ENCODE measurements at places on chromosomes 16 and 17. TPM values are rescaled to one million over a fixed set of nuclear protein-coding genes. Genes with fewer than 3 reads are reported as not detected.
A peak's percentile ranks its signal among the peaks of the same experiment; 100 is the strongest.

The ARHGAP27 gene
- total RNA-seq: 50.7 TPM

The CHST4 gene
- not detected for total RNA-seq

The ZACN gene
- total RNA-seq: 10.3 TPM

The AIPL1 gene
- not detected for total RNA-seq

The DLX3 gene
- total RNA-seq: not detected

The ZNHIT3 gene
- total RNA-seq: 46.8 TPM

The FZD2 gene
- 0.53 TPM for total RNA-seq

- H3K36me3 ChIP-seq: peaks cover 42% of the 10 kb centered on the region
- H3K27ac ChIP-seq: peak overlapping the region; percentile 100
- H3K4me1 ChIP-seq: peaks cover 17% of the 10 kb centered on the region
- no peak for DNase-seq
- no peaks in the 10 kb centered on the region for H3K27me3 ChIP-seq
- peak overlapping the region; percentile 96 for H3K4me3 ChIP-seq
Observed at GRCh38 chr16:68022278-68022727, 729 bp downstream of the DDX28 start.

DNA sequence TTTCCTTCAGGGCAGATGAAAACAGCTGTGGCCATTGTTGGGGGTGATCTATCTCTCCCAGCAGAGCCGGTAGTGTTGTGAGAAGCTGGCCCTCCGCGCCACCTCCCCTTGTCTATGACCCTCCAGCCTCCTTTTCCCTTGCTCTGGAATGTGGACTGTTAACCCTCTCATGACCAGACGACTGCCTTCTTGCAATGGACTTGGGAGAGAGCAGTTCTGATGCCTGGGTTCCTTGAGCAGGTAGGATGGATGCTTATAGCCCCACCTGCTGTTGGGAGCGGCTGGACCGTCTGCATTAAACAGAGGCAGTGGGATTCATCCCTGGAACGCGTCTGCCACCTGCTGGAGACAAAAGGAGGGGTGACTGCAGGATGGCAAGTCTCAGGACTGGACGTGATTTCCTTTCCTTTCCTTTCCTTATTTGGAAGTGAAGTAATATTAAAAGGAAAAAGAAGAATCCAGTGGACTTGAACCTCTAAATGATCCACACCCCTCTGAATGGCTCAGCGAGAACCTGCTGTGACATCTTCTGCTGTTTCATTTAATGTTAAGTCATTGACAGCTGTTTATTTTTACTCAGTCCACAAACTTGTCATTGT, 1.8 kb upstream of the SOST start:
- no peaks in the 10 kb centered on the region for H3K4me1 ChIP-seq
- H3K27ac ChIP-seq: no peak overlapping the region
- H3K27me3 ChIP-seq: peaks cover 18% of the 10 kb centered on the region
- no peaks in the 10 kb centered on the region for H3K36me3 ChIP-seq
- no peak overlapping the region for H3K4me3 ChIP-seq
- peak; percentile 78 for DNase-seq

DNA sequence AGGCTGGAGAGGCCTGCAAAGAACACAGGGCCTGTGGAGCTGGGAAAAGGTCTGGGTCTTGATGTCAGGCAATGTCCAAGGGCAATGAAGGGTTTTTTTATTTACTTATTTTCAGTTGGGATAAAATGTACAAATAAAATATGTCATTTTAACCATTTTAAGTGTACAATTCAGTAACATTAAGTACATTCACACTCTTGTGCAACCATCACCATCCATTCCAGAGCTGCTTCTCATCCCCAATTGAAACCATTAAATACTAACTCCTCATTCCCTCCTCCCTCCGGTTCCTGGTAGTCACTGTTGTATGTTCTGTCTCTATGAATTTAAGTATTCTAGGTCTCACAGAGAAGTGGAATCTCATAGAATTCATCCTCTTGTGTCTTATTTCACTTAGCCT, 444.7 kb downstream of the HS3ST3B1 start:
- no peak for DNase-seq
- H3K27me3 ChIP-seq: no peaks in the 10 kb centered on the region
- no peak overlapping the region for H3K4me3 ChIP-seq
- H3K36me3 ChIP-seq: no peaks in the 10 kb centered on the region
- no peak overlapping the region for H3K27ac ChIP-seq
- H3K4me1 ChIP-seq: peaks cover 6% of the 10 kb centered on the region

GRCh38 chr16:49355933-49356665, 17.5 kb upstream of the C16orf78 start:
- H3K36me3 ChIP-seq: no peaks in the 10 kb centered on the region
- no peak for DNase-seq
- no peak overlapping the region for H3K4me3 ChIP-seq
- H3K4me1 ChIP-seq: no peaks in the 10 kb centered on the region
- no peak overlapping the region for H3K27ac ChIP-seq

- H3K27ac ChIP-seq: no peak overlapping the region
- no peaks in the 10 kb centered on the region for H3K27me3 ChIP-seq
- no peaks in the 10 kb centered on the region for H3K4me1 ChIP-seq
- no peak for DNase-seq
Observed at GRCh38 chr17:21677126-21677910, 15.0 kb upstream of the KCNJ18 start.

GRCh38 chr16:88867581-88868246, 1.3 kb upstream of the PABPN1L start:
- peaks cover 1% of the 10 kb centered on the region for H3K4me1 ChIP-seq
- DNase-seq: no peak
- no peak overlapping the region for H3K27ac ChIP-seq
- H3K36me3 ChIP-seq: no peaks in the 10 kb centered on the region
- peaks cover 9% of the 10 kb centered on the region for H3K27me3 ChIP-seq
- no peak overlapping the region for H3K4me3 ChIP-seq

DNA sequence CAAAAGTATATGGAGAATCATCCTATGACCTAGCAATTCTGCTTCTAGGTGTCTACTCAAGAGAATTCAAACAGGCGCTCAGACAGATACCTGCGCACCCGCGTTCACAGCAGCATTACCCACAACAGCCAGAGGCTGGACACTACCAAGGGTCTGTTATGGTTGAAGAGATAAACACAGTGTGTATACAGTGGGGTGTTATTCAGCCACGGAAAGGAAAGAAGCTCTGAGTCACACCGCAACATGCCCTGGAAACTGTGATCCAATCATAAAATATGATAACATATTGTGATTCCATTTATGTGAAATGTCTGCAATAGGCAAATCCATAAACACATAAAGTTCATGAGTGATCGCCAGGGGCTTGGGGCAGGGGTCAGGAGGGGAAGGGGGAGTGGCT, 18.0 kb upstream of the JPH3 start:
- peaks cover 13% of the 10 kb centered on the region for H3K27me3 ChIP-seq
- H3K36me3 ChIP-seq: no peaks in the 10 kb centered on the region
- no peak overlapping the region for H3K27ac ChIP-seq
- no peaks in the 10 kb centered on the region for H3K4me1 ChIP-seq

GRCh38 chr17:27521281-27522027, 65.2 kb downstream of the KSR1 start:
- peaks cover 42% of the 10 kb centered on the region for H3K4me1 ChIP-seq
- no peak overlapping the region for H3K4me3 ChIP-seq
- no peak overlapping the region for H3K27ac ChIP-seq
- no peaks in the 10 kb centered on the region for H3K27me3 ChIP-seq

DNA sequence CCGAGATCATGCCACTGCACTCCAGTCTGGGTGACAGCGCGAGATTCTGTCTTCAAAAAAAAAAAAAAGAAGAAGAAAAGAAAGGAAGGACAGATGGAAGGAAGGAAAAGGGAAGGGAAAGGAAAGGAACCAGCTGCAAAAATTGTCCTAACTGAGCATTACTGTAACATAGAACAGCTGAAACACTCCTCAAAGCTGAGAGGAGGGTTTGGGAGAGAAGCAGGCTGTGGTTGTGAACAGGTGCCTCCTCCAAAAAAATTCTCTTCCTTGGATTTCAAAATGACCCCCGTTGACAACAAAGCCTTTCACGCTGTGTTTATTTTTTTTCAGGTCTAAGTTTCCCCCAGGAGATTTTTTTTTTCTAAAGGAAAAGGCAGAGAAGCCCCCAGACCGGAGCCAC, 541.4 kb downstream of the WWOX start:
- H3K27ac ChIP-seq: no peak overlapping the region
- H3K4me1 ChIP-seq: no peaks in the 10 kb centered on the region
- no peaks in the 10 kb centered on the region for H3K36me3 ChIP-seq
- H3K4me3 ChIP-seq: no peak overlapping the region
- H3K27me3 ChIP-seq: peaks cover 16% of the 10 kb centered on the region
- DNase-seq: no peak

GRCh38 chr17:59839651-59840328, 53.0 kb downstream of the TUBD1 start:
- H3K27ac ChIP-seq: peak overlapping the region; percentile 99
- peak overlapping the region; percentile 98 for H3K4me3 ChIP-seq
- H3K27me3 ChIP-seq: peaks cover 4% of the 10 kb centered on the region
- DNase-seq: no peak

- peaks cover 45% of the 10 kb centered on the region for H3K4me1 ChIP-seq
- DNase-seq: no peak
- H3K27me3 ChIP-seq: no peaks in the 10 kb centered on the region
- peaks cover 23% of the 10 kb centered on the region for H3K36me3 ChIP-seq
Observed at GRCh38 chr16:69188716-69189115, 1.8 kb downstream of the SNTB2 start.

GRCh38 chr16:54806378-54806777, 124.3 kb upstream of the IRX5 start:
- no peak overlapping the region for H3K27ac ChIP-seq
- no peaks in the 10 kb centered on the region for H3K27me3 ChIP-seq
- no peak for DNase-seq
- no peaks in the 10 kb centered on the region for H3K4me1 ChIP-seq
- H3K36me3 ChIP-seq: no peaks in the 10 kb centered on the region
- no peak overlapping the region for H3K4me3 ChIP-seq

DNA sequence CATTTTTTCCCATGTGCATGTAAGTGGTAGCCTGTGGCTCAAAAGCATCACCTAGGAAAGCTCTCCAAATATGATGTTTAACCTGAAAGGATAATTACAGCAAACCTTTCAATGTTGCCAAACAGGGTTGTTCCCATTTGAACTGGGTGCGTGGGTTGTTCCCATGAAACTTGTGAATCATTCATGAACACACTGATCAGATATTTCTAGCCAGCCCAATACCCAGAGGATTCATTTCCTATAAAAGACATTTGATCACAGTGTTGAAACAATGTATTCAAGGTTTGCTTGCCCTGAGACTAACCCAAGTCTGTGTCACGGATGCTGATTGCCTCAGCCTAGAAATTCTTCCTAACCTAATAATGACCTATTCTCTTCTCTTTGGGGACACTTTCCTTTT, 12.9 kb downstream of the KRT39 start:
- peaks cover 8% of the 10 kb centered on the region for H3K4me1 ChIP-seq
- H3K4me3 ChIP-seq: no peak overlapping the region
- DNase-seq: no peak
- peaks cover 35% of the 10 kb centered on the region for H3K27me3 ChIP-seq

DNA sequence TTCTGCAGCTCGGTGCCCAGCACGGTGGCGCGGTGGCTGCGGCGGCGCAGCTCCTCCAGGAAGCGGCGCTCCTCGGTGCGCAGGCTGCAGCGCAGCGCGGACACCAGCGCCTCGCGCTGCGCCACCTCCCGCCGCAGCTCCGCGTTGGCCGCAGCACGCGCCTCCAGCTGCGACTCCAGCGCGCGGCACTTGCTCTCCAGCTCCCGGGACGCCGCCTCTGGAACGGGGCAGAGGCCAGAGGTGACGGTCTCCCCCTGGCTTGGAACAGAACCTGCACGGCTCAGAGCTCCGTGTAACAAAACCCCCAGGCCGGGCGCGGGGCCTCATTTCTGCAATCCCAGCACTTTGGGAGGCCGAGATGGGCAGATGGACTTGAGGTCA, 13.2 kb upstream of the CLUH start:
- peaks cover 26% of the 10 kb centered on the region for H3K27me3 ChIP-seq
- peak; percentile 24 for DNase-seq
- no peak overlapping the region for H3K4me3 ChIP-seq
- no peak overlapping the region for H3K27ac ChIP-seq
- H3K4me1 ChIP-seq: no peaks in the 10 kb centered on the region
- no peaks in the 10 kb centered on the region for H3K36me3 ChIP-seq

DNA sequence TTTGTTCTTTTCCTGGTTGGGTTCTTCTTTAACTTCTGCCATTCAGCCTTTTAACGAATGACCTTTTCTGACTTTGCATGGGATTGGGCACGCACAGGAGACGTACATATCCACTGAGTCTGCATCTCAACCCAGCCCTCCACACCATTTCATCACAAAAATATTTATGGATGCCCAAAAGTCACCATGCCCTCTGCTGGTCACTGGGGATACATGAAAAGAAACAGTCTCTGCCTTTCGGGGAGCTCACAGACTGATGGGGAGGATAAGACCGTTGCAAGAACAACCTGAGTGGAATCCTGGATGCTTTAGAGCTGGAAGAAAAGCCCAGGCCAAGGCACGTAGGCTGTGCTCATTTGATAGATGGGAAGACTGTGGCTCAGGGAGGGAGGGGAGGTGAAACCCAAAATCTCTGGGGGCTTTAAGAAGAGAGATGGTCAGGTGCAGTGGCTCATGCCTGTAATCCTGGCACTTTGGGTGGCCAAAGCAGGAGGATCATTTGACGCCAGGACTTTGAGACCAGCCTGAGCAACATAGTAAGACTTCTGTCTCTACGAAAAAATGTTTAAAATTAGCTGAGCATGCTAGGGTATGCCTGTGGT, 7.9 kb upstream of the MT2A start:
- no peak overlapping the region for H3K4me3 ChIP-seq
- DNase-seq: no peak
- H3K27me3 ChIP-seq: peaks cover 26% of the 10 kb centered on the region
- H3K4me1 ChIP-seq: peaks cover 13% of the 10 kb centered on the region
- no peaks in the 10 kb centered on the region for H3K36me3 ChIP-seq
- H3K27ac ChIP-seq: no peak overlapping the region

DNA sequence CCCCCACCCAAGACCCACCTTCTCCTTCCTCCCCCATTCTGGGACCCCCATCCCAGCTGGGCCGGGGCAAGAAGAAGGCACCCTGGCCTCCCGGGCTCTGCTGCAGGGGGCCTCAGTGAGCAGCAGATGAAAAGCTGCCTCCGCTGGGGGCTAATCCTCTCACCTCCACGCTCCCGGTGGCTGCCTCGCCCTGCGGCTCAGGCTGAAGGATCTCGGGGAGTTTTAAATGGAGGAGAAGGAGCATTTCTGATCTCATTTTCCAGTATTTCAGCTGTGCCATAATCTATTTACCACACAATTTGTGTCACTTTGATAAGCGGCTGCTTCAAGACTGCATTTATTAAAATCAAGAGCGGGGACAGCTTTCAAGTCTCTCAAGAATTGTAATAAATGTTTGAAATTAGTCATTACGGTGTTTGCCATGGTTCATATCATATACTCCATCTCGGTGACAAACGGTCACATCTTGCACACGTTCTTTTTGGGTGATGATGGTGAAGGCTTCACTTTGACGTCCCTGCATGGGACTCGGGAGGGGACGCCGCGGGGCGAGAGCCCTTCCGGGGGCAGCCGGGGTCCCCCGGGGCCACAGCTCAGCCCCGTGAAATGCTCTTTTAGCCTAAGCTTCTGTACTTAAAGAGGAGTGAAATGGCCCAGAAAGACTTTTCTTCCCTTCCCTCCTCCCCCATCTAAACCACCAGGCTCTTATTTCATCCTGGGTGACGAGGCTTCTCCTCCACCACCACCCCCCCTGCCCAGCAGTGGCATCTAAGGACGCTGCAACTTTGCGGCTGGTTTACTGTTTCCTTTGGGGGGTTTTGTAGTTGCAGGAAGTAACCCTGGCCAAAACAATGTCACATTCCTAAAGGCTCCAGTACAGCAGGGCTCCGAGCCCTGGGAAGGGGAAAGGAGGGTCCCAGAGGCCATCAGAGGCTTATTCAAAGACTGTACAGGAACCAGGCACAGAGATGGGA, 313.1 kb upstream of the TNRC6C start:
- peaks cover 16% of the 10 kb centered on the region for H3K36me3 ChIP-seq
- peak; percentile 71 for DNase-seq
- H3K27me3 ChIP-seq: no peaks in the 10 kb centered on the region
- peaks cover 45% of the 10 kb centered on the region for H3K4me1 ChIP-seq
- H3K27ac ChIP-seq: peak overlapping the region; percentile 95

- H3K36me3 ChIP-seq: peaks cover 48% of the 10 kb centered on the region
- H3K27me3 ChIP-seq: no peaks in the 10 kb centered on the region
- no peak overlapping the region for H3K4me3 ChIP-seq
Observed at GRCh38 chr16:22217890-22218730, 12.0 kb downstream of the EEF2K start.
